ENCODE measurements at places on chromosomes 7 and 10. TPM values are rescaled to one million over a fixed set of nuclear protein-coding genes. Genes with fewer than 3 reads are reported as not detected.

The UPK3B gene
- 0.83 TPM for total RNA-seq

- H3K4me3 ChIP-seq = no peak overlapping the region
- H3K36me3 ChIP-seq = peaks cover 28% of the 10 kb centered on the region
- no peaks in the 10 kb centered on the region for H3K27me3 ChIP-seq
- H3K4me1 ChIP-seq = peaks cover 10% of the 10 kb centered on the region
Measured at GRCh38 chr10:119377958-119378736, 164.4 kb downstream of the RGS10 start.

The PLOD3 gene
- total RNA-seq = 66.6 TPM

The SGCE gene
- 0.90 TPM for total RNA-seq

- H3K4me1 ChIP-seq = peaks cover 7% of the 10 kb centered on the region
- H3K36me3 ChIP-seq = no peaks in the 10 kb centered on the region
- H3K27me3 ChIP-seq = no peaks in the 10 kb centered on the region
Measured at GRCh38 chr7:2608921-2609411, 22.8 kb upstream of the TTYH3 start.

GRCh38 chr7:15795393-15795792 lies 108.9 kb upstream of the MEOX2 start:
- no peak overlapping the region for H3K4me3 ChIP-seq
- no peaks in the 10 kb centered on the region for H3K4me1 ChIP-seq
- no peaks in the 10 kb centered on the region for H3K36me3 ChIP-seq
- no peak for DNase-seq

DNA sequence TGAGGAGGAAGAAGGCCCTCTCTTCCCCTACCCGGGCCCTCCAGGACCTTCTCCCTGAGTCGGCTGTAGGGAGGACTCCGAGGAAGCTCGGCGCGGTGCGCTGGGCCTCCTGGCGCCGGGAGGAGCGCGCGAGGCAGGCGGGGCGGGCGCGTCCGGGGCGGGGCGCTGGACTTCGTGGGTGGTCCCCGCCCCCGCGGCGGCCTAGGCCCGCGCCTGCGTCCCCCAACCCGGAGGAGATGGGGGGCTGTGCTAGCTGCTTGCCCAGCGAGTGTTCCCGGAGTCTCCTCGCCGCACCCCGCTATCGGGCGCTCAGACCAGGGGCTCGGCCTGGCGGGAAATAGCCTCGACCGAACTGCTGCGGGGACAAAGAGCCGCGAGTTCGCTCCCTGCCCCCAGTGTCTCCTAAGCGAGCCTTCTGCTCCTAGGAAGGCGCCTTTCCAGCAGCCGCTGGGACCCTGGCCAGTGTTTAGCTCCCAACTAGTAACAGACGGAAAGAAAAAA lies 19.2 kb upstream of the SMO start:
- H3K27ac ChIP-seq = no peak overlapping the region
- peak overlapping the region; percentile 59 for H3K4me3 ChIP-seq
- DNase-seq = peak; percentile 32
- H3K36me3 ChIP-seq = no peaks in the 10 kb centered on the region

GRCh38 chr7:39761449-39761848 lies 138.1 kb downstream of the RALA start:
- H3K27me3 ChIP-seq = no peaks in the 10 kb centered on the region
- H3K27ac ChIP-seq = no peak overlapping the region
- H3K4me1 ChIP-seq = no peaks in the 10 kb centered on the region

DNA sequence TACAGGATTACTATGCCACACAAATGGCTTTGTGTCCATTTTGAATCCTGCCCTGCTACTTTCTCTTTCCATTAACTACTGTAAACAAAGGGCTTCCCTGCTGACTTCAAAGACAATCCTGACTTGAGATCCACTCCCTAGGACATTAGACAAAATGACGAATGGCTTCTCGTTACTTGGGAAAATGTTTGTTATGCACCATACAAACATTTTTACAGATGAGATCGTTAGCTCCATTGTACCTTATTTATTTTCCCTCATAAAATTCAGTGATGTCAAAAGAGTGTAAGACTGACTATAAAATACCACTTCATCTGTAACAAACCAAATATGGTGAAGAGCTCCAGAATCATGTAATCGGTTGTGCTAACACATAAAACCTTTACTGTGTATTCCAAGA lies 121.8 kb downstream of the CD36 start:
- no peaks in the 10 kb centered on the region for H3K27me3 ChIP-seq
- H3K4me1 ChIP-seq = no peaks in the 10 kb centered on the region
- H3K36me3 ChIP-seq = no peaks in the 10 kb centered on the region

DNA sequence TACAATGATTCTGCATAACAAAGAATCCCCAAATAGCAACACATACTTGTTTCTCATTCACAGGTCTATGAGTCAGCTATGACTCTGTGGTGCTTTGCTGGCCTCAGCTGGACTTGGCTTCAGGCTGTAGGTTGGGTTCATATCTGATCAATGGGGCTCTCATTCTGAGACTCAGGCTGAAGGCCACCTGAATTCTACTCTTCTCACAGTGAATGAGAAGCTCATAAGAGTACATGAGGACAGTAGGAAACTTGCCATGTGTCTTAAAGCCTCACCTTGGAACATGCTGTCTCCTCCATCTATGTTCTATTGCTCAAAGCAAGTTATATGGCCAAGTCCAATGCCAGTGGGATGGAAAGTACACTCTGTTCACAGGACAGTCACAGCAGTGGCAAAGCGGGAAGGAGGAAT lies 292.9 kb downstream of the BMPER start:
- H3K27ac ChIP-seq = no peak overlapping the region
- H3K36me3 ChIP-seq = no peaks in the 10 kb centered on the region
- no peaks in the 10 kb centered on the region for H3K4me1 ChIP-seq
- no peaks in the 10 kb centered on the region for H3K27me3 ChIP-seq
- no peak overlapping the region for H3K4me3 ChIP-seq

The TRDMT1 gene
- total RNA-seq = 12.7 TPM

The IDI2 gene
- total RNA-seq = not detected

DNA sequence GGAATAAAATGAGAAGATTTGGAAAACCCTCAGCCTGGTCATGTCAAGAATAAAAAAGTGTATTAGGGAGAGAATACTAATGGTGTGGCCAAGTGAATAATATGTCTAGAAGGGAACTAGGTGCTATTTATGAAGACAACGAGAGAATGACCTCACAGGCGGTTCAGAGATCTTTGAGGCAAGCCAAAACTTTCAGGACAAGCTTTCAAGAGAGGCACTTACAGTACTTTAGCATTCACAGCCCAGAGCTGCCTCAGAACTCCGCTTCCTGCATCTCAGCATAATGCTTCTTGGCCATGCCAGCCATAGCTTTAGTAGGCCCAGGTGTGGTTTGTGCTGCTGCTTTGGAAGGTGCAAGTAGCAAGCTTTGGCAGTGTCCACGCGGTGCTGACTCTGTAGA lies 37.2 kb upstream of the CCDC7 start:
- no peaks in the 10 kb centered on the region for H3K36me3 ChIP-seq
- H3K4me1 ChIP-seq = peaks cover 4% of the 10 kb centered on the region
- no peak overlapping the region for H3K27ac ChIP-seq
- no peak overlapping the region for H3K4me3 ChIP-seq
- DNase-seq = no peak

The C10orf88 gene
- 15.1 TPM for total RNA-seq

DNA sequence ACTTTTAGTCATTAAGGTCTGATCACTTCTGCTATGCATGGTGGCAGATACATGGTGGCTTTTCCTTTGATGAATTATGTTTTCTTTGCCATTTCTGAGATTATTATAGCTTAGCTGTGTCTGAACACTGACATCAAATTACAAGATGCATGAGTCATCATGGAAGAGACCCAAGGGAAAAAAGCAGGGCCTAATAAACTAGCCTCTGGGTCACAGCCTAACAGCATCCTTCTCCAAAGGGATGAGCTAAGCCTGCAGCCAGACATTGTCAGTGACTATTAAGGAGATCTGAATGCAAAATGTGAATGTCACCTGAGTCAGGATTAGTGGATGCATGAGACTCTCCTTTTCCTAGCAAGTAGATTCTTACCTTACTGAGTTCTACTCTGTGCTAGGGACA lies 19.1 kb upstream of the OGDHL start:
- DNase-seq = no peak
- H3K4me3 ChIP-seq = no peak overlapping the region
- H3K4me1 ChIP-seq = no peaks in the 10 kb centered on the region
- H3K27me3 ChIP-seq = peaks cover 8% of the 10 kb centered on the region

GRCh38 chr7:125618516-125618915 lies 688.9 kb upstream of the POT1 start:
- no peaks in the 10 kb centered on the region for H3K4me1 ChIP-seq
- H3K4me3 ChIP-seq = no peak overlapping the region
- no peak overlapping the region for H3K27ac ChIP-seq
- no peak for DNase-seq
- no peaks in the 10 kb centered on the region for H3K36me3 ChIP-seq

The IL6 gene
- total RNA-seq = 0.40 TPM

The COL17A1 gene
- not detected for total RNA-seq

- H3K27ac ChIP-seq = no peak overlapping the region
- H3K36me3 ChIP-seq = no peaks in the 10 kb centered on the region
- H3K4me3 ChIP-seq = no peak overlapping the region
- no peaks in the 10 kb centered on the region for H3K27me3 ChIP-seq
Measured at GRCh38 chr10:131561897-131562296, 250.4 kb upstream of the TCERG1L start.

The CH25H gene
- total RNA-seq = not detected

The OR2A25 gene
- total RNA-seq = not detected

DNA sequence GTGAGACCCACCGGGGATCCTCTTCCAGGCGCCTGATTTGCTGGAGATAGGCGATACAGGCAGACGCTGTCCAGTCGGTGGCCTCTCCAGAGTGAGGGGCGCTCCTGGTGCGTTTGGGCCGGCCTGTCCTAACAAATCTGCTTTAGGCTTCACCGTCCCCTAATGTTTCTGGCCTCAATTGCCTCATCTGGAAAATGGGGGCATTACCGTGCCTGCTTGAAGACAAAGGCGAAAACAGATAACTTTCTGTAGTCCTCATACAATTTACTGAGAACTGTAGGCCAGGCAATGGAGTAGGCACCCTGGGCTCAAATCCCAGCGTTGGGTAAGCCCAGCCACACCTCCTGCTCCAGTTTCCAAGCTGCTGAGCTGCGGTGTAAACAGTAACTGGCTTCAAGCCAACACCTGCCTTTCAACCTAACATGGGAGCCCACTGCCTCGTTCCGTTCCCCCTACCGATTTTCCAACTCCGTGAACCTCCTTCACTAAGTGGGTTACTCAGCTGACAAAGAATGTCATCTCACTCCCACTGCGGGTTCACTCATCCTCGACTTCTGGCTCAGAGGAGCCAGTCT lies 589 bp upstream of the ZFAND4 start:
- peaks cover 33% of the 10 kb centered on the region for H3K4me1 ChIP-seq
- H3K36me3 ChIP-seq = peaks cover 14% of the 10 kb centered on the region

DNA sequence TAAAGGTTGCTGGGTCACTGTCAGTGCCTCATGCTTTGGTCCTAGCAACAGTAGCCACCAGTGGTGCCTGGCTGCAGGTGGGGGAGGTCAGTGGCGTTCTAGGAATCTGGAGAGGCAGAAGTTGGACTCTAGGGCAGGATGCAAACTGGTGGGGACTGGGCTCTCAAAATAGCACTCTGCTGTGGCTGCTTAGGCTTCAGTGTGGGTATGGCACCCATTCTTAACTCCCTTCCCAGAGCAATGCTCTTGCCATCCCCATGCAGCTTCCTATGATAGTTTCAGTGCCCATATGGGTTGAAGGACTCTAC lies 330.8 kb downstream of the PCDH15 start:
- no peak for DNase-seq
- H3K36me3 ChIP-seq = no peaks in the 10 kb centered on the region
- no peak overlapping the region for H3K4me3 ChIP-seq
- no peaks in the 10 kb centered on the region for H3K4me1 ChIP-seq

The DOCK1 gene
- total RNA-seq = 0.13 TPM

DNA sequence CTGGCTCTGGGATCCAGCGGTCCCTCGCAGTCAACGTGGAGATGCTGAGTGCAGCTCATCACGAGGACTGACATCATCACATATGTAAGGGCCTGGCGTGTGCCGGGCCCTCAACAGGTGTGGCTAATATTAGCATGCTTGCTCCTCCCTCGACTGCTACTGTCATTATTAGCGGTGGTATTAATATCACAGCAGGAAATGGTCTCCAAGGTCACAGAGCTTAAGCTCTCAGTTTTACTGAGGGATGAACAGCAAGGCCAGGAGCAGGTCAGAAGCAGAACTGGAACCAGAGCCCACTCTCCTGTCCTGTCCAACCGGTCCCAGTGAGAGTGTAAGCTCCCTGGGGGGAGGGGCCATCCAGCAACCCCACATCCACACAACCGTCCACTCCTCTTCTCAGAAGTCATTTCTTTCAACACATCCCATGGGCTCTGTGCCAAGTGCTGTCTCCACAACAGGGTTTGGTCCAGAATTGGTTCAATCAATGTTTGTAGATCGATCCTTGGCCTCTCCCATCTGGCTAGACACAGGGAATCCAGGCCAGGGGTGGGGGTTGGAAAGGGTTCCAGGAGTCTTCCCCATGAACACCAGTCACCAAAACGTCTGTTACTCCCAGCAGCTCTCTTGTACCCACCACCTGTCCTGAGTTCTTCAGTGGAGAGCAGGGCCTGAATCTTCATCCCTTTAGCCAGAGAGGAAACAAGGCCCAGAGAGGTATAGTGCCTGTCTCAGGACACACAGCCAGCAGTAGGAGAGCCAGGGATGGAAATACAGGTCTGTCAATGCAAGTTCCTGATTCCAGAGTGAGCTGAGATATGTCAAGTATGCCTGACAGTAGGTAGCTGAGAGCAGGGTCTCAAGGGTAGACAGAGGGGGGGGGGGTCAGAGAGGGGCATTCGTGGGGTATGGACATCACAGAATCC lies 45.3 kb upstream of the ZMIZ1 start:
- H3K27me3 ChIP-seq = no peaks in the 10 kb centered on the region
- H3K27ac ChIP-seq = no peak overlapping the region
- DNase-seq = no peak
- peaks cover 12% of the 10 kb centered on the region for H3K4me1 ChIP-seq

DNA sequence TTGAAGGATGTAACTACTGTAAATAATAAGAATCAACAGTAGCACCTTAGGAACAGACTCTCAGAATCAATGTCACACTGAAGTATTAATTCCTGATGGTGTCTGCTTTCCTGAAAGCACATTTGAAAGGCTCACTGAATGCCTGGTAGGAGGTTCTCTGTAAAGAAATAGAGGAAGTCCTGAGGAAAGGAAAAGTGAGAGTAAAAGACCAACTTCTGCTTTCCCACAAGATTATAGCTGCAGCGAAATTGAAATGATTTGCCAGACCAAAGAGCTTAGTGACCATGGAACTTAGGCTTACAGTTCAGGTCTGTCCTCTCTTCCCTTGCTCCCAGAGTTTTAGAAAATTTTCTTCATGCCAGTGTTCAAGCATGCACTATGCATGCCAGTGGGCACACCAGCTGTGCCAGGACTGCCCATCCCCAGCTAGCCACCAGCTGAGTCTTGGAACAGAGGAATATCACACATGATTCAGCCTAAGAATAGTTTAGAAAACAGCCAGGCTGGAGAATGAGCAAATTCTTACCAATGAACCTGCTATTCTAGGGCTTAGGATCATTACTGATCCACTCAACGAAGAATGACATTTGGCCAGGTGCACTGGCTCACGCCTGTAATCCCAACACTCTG lies 123.2 kb downstream of the HERPUD2 start:
- peaks cover 8% of the 10 kb centered on the region for H3K27me3 ChIP-seq
- DNase-seq = no peak
- no peaks in the 10 kb centered on the region for H3K4me1 ChIP-seq
- H3K36me3 ChIP-seq = no peaks in the 10 kb centered on the region

The SH2D4B gene
- total RNA-seq = 0.15 TPM

The MYOZ1 gene
- total RNA-seq = not detected

- no peaks in the 10 kb centered on the region for H3K4me1 ChIP-seq
- no peak overlapping the region for H3K4me3 ChIP-seq
- DNase-seq = no peak
- no peaks in the 10 kb centered on the region for H3K36me3 ChIP-seq
Measured at GRCh38 chr7:68689087-68689433, 909.2 kb upstream of the AUTS2 start.
